ENCODE measurements at places on chromosomes 3 and 15. TPM values are rescaled to one million over a fixed set of nuclear protein-coding genes. Genes with fewer than 3 reads are reported as not detected.

- no peak for DNase-seq
These were observed 18.5 kb upstream of the PDHB start for GRCh38 chr3:58452176-58452575.

The MED12L gene
- total RNA-seq = 0.26 TPM

DNA sequence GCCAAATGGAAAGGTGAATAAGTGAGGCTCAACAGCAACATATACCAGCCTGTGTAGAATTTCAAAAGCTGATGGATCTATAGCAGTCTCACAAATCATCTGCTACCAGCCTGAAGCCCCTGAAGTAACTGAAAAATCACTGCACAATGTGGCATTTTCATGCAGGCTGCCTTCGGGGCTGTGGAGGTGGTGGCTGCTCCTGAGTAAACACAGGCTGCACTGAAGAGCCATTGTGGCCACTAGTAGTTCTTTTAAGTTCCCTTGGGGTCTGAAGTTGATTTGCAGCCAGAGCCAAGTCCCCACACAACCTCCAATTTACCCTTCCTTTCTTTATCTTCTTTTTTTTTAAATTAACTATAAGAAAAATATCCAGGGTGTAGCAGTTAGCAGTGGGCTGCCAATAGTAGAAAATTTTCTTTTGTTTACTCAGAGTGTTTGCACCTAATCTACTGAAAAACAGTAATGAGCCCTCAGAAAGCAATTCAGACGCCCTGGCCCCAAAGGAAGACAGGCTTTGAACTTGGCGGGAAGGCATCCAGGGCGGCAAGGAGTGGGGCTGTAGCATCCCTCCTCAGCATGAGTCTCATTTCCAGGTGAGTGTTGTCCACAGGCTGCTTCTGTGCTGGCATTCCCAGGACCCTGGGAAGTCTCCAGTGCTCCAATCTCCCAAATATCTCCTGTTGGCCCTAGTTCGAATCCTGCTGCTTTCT lies 13.3 kb upstream of the SUSD5 start:
- DNase-seq = no peak

The COL6A5 gene
- not detected for total RNA-seq

- peak; percentile 34 for DNase-seq
These were observed 609 bp downstream of the RNF13 start for GRCh38 chr3:149813367-149814281.

DNA sequence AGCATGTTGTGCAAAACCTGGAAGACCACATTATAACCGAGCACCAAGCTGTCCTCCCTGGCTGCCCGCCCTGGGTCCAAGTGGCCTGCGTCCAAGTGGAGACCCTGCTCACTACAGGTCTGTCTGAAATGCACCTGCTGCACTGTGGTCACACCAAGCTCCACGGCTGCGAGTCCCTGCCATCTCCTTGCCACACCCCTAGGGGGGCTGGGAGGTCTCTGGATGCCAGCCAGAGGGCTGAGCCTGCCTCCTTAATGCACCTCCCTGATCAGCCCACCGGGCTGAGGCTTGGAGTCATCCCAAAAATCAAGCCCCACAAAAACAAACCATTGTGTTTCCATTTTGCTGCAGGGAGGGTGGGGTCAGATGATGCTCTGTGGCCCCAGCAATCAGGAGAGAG lies 187.1 kb downstream of the MEGF11 start:
- DNase-seq = no peak

GRCh38 chr3:78368636-78369345 lies 1328.9 kb downstream of the ROBO2 start:
- DNase-seq = no peak

DNA sequence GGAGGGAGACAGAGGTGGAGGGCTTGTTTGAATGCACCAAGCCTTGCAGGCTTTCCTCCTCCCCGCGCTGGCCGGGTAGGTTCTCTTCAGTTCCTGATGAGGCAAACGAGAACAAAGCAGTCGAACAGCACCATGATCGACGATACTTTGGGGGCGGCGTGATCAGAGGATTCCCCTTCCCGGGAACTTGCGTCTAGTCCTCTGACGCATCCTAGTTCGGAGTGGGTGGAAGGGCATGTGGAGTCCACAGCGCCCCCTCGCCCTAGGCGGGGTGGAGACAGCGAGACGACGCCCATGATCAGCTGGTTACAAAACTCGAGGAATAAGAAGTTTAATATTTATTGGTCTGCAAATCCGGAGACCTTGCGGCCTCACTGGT lies 452 bp upstream of the SV2B start:
- DNase-seq = no peak

The CHRD gene
- total RNA-seq = 18.8 TPM

GRCh38 chr3:126676919-126677705 lies 22.2 kb upstream of the TXNRD3 start:
- no peak for DNase-seq

DNA sequence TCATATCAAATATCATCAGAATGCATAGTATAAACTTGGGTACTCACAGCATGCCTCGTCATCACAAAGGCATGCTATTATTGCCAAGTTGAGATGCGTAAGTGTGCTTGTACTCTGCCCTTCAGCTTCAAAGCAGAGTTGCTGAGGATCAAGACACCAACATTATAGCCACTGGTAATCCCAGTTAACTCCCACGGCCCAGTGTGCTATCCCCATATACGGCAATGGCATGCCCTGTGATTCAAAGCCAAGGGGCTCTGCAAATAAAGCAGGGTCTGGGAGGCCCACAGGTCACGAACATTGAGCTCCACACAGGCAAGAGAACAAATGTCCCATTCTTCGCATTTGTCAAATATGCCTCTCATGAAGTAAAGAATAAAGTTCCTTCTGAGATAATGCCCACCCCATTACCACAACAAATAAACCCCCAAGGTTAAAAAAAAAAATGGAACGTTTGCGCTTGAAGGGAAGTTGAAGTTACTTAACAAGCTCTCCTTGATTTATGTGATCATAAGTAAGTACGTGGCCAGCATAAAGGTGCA lies 298.1 kb upstream of the NECTIN3 start:
- DNase-seq = peak; percentile 21

The RFTN1 gene
- total RNA-seq = 76.0 TPM

The CDHR4 gene
- total RNA-seq = not detected

- no peak for DNase-seq
These were observed 28.7 kb downstream of the ALDH1L1 start for GRCh38 chr3:126151562-126152302.

GRCh38 chr3:184383033-184383740 lies 3.3 kb downstream of the CHRD start:
- DNase-seq = no peak

- no peak for DNase-seq
These were observed 131.7 kb upstream of the ZBED2 start for GRCh38 chr3:111726788-111727305.

DNA sequence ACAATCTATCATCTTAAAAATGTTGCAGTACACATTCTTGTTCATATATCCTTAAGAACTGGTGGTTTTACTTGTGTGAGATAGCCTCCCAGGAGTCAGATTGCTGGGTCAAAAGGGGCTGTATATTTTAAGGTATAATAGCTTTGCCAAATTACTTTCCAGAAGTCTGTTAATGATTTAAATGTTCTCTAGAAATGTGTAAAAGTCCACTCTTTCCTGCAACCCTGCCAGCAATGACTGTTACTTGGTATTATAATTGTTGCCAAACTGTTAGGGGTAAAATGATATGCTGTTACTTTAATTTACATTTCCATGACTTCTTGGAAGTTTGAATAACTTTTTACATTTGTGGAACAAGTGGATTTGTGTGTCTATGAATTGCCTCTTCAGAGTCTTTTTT lies 170.8 kb downstream of the SLC9A9 start:
- no peak for DNase-seq

GRCh38 chr15:84785053-84785452 lies 32.1 kb upstream of the ALPK3 start:
- peak; percentile 20 for DNase-seq

All from myocyte (in vitro differentiated cells).